ENCODE measurements at places on chromosomes 12 and 14.

GRCh38 chr14:52873065-52873464 lies 77.8 kb downstream of the FERMT2 start:
- no peak for DNase-seq

DNA sequence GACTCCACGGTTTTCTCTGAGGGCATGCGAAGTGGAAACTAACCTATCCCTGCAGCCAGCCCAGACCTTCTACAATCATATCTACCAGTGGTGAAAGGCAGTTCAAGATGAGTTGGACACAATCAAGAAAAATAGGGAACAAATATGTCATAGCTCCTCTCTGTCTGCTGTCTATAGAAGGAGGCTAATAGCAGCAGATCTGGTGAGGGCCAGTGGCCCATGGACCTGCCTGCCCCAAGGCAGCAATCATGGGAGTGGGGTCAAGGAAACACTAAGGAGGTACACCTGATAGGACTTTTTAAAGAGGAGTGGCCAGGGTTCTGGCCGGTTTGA lies 149.5 kb downstream of the PRKCH start:
- no peak for DNase-seq

GRCh38 chr12:109731231-109731731 lies 17.7 kb downstream of the FAM222A start:
- peak; percentile 26 for DNase-seq

DNA sequence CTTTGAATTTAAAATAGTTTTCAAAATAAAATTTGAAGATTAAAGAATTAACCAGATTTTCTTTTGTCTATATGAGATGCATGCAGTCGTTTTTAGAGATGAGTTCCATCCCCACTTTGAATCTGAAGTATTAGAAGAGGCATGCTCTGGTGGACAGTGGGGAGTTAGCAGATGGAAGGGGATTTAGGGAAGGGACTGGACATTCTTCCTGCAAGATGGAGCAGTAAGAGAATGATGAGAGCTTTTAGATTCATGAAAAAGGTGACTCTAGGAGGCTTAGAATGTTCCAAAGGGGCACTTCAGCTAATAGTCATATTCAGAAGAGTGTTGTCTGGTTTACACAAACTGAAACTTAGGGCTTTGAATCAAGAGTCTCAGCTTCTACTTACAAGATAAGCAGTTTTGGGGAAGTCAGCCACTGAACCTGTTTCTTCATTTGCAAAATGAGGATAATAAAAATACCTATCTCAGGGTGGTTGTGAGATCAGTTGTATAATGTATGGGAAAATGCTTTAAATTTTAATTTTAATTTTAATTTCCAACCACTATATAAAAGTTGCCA lies 3.7 kb downstream of the ZBTB1 start:
- no peak for DNase-seq

GRCh38 chr14:55712491-55712890 lies 132.5 kb downstream of the KTN1 start:
- no peak for DNase-seq

DNA sequence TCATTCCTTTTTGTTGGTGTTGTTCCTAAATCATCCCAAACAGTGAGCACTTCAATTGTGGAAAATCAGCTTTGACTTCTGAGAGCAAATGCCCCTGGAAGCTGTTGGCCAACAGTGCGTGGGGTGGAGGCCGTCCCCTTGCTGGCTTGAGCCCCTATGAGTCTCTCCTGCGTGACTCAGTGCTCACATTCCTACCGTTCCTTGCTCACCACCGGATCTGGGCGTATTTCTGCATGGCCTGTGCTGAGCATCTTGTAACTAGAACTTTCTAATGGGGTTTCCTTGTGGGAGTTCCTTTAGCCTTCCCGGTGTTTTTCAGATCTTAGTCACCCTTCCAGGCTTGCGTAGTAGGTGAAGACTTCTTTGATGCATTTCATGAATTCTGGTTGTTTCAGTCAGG lies 14.7 kb downstream of the SERPINA1 start:
- no peak for DNase-seq

DNA sequence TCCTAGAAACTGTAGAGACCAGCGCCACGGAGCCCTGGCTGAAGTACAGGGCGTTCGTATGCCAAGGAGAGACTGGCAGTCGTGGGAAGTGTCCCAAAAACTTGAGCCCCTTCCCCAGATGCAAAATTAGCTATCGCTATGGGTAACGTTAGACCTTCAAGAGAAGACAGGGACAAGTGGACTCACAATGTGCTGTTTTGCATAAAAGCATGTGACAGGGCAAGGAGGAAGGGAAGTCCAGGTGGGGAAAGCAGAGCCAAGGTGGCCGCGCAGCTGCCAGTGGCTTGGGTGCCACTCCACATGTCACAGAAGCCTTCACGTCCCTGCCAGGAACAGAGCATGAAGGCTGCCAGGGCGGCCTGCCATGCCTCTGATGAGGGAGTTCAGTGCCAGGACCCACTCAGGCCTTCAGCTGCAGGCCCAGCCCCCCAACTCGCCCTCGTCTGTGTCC lies 61.2 kb upstream of the DYNC1H1 start:
- DNase-seq, result no peak

- DNase-seq, result no peak
Measured at GRCh38 chr14:101062065-101062450, 158.5 kb upstream of the RTL1 start.

GRCh38 chr12:26244503-26244902 lies 49.1 kb downstream of the SSPN start:
- no peak for DNase-seq

DNA sequence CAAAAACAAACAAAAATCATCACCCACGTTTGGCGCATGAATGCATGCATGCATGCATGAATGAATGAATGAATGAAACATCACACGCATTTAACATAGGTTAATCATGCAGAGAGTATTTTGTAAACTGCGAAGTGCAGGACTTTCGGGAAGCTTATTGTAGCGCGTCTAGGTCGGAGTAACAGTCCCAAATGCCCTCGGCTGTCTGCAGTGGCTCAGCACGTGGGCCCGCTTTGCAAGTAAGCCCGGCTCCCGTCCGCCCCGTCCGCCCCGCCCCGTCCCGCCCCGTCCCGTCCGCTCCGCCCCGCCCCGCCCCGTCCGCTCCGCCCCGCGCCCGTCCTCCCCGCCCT lies 263 bp upstream of the IFT81 start:
- DNase-seq, result no peak

GRCh38 chr12:27593266-27593665 lies 69.3 kb downstream of the PPFIBP1 start:
- no peak for DNase-seq

DNA sequence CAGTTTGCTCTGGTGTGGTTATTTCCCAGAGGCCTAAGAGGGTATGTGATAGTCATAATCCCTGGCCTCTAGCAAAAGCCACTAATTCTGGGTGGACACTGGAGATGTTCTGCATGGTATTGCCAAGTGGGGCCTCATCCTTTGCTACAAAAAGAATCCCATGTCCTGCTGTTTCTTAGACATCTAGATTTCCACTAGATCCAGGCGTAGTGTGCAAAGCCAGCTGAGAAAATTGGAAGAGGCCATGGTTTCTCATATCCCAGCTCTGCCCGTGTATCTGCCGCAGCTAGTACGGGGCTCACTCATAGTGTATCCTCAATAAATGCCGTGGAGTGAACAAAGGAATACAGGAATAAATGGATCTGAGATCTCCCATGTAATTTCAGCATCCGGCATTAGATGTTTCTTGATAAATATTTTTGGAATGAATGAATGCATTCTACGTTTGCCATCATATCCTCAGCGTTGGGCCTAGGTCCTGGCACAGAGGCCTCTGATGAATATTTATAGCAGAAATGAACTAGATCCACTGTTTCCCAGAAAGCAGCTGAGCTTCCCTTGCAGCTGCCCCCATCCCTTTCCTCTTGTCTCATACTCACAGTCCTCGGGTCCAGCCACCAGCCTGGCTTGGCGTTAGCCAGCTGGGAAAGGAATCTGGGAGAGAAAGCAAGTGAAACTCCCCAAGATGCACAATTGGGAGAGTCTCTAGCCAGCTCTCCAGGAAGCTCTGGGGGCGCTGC lies 76.3 kb upstream of the NOS1 start:
- no peak for DNase-seq

DNA sequence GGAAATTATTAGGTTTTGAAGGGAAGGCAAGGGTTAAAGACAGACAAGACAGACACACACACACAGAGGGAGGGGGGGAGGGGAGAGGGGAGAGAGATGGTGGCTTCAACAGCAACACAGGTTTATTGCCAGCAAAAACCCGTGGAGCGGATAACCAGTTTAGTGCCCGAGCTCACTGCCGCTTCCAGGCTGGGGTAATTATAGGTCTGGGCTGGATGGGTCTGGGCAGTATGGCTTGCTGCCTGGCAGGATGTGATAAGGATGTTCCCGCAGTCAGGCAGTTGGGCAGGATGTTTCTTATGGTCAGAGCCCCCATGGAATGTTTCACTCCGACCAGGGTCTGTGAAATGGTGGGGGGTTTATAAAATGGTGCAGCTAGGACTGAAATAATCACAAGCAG lies 4.4 kb upstream of the TDRD9 start:
- no peak for DNase-seq

DNA sequence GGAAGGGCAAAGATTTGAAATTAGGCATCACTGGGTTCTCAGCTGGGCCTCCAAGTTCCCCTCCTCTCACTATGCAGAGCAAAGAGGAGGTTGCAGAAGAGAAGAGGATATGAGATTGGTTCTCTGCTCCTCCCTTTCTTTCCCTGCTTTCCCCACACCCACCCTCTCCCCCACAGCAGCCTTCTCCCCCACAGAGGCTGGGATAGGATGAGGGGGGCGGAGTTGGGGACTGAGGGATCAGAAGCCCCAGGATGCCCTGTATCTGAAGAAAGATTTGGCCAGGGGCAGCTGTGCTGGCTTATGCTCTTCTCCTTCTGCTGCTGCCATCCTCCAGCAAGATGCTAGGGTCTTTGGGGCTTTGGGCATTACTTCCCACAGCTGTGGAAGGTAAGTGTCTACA lies at the start of gene AMHR2:
Gene AMHR2, plus strand, starts transcription at position 259 of the 400 bp plus-strand sequence. Its CDS starts 80 bp downstream, at position 339.
- no peak for DNase-seq

DNA sequence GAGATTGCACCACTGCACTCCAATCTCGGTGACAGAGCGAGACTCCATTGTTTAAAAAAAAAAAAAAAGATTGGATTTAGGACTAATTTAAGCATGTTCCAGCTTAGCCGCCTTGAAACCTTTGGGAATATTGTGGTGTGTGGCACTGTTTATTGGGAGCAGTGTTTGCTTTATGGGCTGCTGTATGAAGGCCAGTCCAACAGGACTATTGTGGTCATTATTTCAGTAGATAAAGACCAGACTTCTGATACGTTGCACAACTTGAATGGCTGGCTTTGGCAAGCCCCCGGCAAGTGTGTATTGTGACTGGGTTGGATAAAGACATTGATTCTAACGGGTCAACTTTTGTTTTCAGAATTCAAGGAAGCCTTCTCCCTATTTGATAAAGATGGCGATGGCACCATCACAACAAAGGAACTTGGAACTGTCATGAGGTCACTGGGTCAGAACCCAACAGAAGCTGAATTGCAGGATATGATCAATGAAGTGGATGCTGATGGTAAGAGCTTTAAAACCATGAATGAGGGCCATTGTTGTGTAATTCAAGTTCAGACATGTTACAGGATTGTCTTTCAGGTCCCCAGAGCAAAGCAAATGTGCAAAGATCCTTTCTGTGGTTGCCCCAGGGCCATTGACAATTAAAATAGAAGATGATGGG lies 4.2 kb downstream of the CALM1 start:
- DNase-seq, result no peak

- no peak for DNase-seq
Measured at GRCh38 chr12:116874324-116874995, 6.8 kb downstream of the HRK start.

- no peak for DNase-seq
Measured at GRCh38 chr14:50533806-50534205, 1.4 kb upstream of the MAP4K5 start.

- DNase-seq, result no peak
Measured at GRCh38 chr12:4280351-4281163, 7.0 kb downstream of the CCND2 start.

DNA sequence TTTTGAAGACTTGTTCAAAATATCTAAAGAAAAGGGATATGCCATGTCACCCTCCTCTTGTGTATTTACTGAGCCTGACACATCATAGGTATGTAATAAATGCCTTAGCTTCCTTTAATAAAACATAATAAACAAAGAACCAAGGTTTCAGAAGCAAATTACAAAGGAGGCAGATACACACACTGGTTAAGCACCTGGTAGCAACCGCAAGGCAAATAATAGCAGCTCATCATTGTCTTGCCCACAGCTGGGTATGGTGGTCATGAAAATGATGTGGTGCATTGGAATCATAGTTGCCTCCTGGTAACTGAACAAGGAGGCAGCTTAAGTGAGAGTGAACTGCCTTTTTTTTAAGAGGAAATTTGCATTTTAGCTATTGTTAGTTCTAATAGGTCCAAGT lies 39.0 kb downstream of the PAX9 start:
- no peak for DNase-seq

DNA sequence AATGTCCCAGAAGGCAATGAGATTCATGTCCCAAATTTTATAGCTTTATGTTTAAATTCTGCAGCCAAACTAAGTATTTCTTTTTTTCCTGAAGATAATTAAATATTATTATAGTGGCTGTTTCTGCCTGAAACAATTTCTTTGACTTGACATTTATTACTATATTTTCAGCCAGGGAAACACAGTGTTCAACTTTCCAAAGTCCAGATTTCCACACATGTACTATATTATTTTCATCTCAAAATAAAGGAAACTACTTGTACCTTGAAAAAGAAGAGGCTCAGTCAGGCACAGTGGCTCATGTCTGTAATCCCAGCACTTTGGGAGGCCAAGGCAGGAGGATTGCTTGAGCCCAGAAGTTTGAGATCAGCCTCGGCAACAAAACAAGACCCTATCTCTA lies 77.8 kb upstream of the BTG1 start:
- no peak for DNase-seq

GRCh38 chr12:32398816-32399369 lies 465 bp upstream of the FGD4 start:
- no peak for DNase-seq

- DNase-seq, result no peak
Measured at GRCh38 chr12:121093487-121093891, 39.2 kb upstream of the P2RX7 start.

GRCh38 chr14:91919814-91920213 lies 27.7 kb downstream of the FBLN5 start:
- DNase-seq, result no peak

- no peak for DNase-seq
Measured at GRCh38 chr12:47787596-47788319, 14.7 kb downstream of the SLC48A1 start.

- DNase-seq, result no peak
Measured at GRCh38 chr12:114750917-114751316, 66.9 kb upstream of the TBX3 start.

DNA sequence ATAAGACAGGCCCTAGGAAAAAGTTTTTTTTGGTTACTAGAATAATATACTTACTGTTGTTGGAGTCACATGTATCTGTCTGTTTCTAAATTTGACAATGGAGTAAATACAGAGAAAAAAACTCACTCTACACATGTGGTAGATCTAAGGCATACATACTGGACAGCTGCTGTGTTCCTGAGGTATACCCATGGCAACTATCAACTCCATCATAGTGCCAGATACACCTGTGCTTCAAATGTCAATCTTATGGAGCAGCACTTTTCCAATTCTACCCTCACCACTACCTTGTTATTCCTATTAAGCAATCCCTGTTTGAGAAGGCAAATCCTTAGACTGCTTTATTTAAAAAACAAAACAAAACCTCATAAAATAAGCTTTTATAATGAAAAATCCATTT lies 3.3 kb downstream of the ZCRB1 start:
- no peak for DNase-seq

- no peak for DNase-seq
Measured at GRCh38 chr14:93232159-93232558, 25.1 kb downstream of the UBR7 start.

Data from right forelimb (tissue), 1 donor.